Posterior vena cava (tissue), 2 donors: ENCODE measurements at places on chromosomes 5 and 9. TPM values are rescaled to one million over a fixed set of nuclear protein-coding genes. Genes with fewer than 3 reads are reported as not detected.

Gene EGFLAM
- total RNA-seq = 6.4 TPM

Gene SMC5
- 32.1 TPM for total RNA-seq

Gene ABO
- total RNA-seq = 2.1 TPM

Gene LRRTM2
- 0.10 TPM for total RNA-seq

Gene PHF24
- total RNA-seq = 0.93 TPM

Gene GMCL2
- not detected for total RNA-seq

Gene N4BP3
- total RNA-seq = 1.8 TPM

Gene TMC1
- 0.69 TPM for total RNA-seq

Gene UBE2R2
- 37.1 TPM for total RNA-seq

Gene PCDHA2
- total RNA-seq = 0.14 TPM

Gene TXNDC8
- not detected for total RNA-seq
